Memory B cell (primary cell): ENCODE measurements at places on chromosomes 6 and 20.

DNA sequence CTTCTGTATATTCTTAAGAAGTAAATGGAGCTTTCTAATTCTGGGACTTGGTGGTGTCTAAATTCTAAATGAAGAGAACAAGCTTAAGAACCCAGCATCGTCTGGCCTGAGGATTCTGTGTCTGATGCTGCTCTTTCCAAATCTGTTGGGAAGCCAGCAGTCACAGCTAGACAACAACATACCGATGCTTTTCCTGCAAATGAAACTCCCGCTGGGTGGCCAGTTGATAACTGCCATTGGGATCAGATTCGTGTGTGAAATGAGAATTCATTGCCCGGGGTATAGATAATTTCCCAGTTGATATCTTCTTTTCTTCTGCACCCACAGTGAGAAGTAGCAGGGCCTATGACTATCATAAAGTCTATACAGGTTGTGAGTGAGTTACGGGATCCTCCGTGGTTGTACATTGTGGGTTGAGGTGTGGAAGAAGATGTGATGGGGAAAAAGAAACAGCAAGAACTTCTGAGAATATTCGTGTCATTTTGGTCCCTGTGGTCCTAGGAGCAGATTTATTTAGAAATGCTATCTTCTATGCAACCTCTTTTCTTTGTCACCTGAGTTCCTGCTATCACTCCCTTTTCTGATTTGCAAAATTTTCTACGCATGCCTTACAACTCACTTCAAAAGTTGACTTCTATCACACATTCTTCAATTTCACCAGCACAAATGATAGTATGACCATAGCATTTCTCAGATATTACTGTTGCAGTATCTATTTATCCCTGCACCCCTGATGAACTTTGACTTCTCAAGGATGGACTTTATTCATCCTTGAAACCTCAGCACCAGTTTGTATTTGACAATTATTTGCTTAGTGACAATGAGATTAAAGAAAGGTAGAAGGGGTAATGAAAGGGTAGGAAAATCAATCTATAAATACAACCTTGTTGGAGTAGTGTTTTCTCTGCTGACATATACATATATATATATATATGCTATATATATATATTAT, 10.4 kb downstream of the NOX3 start:
- H3K4me1 ChIP-seq: no peaks in the 10 kb centered on the region
- H3K4me3 ChIP-seq: no peak overlapping the region
- peaks cover 2% of the 10 kb centered on the region for H3K27me3 ChIP-seq
- no peaks in the 10 kb centered on the region for H3K36me3 ChIP-seq
- no peak for DNase-seq

- peaks cover 5% of the 10 kb centered on the region for H3K27me3 ChIP-seq
- H3K27ac ChIP-seq: no peak overlapping the region
- no peak for DNase-seq
- H3K4me3 ChIP-seq: no peak overlapping the region
These were observed 106.1 kb downstream of the PSMB1 start for GRCh38 chr6:170446841-170447560.

DNA sequence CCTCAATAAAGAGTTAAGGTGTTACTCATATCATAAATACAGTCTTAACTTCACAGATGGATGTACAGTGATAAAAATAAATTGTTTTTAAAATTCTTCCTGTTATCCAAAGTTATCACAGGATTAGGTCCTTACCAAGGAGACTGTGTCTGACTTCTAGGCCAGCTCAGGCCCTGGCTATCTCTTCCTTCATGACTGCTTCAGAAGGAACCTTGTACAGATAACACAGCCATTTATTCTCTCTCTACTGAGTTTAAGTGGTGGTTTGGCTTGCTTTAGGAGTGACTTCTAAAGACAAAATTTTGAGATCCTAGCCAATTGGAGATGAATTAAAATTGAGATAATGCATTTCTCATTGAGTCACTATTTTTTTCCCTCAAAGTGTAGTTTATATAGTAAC, 40.8 kb upstream of the RNF182 start:
- H3K27me3 ChIP-seq: peaks cover 14% of the 10 kb centered on the region
- H3K36me3 ChIP-seq: peaks cover 2% of the 10 kb centered on the region
- H3K4me1 ChIP-seq: no peaks in the 10 kb centered on the region
- DNase-seq: no peak
- no peak overlapping the region for H3K27ac ChIP-seq

GRCh38 chr20:48862279-48862678, 34.5 kb upstream of the PREX1 start:
- no peak overlapping the region for H3K4me3 ChIP-seq
- H3K27me3 ChIP-seq: no peaks in the 10 kb centered on the region
- H3K27ac ChIP-seq: peak overlapping the region; percentile 25
- no peaks in the 10 kb centered on the region for H3K36me3 ChIP-seq
- DNase-seq: no peak
